Neural crest cell (in vitro differentiated cells): ENCODE measurements at places on chromosomes 6 and 20. TPM values are rescaled to one million over a fixed set of nuclear protein-coding genes. Genes with fewer than 3 reads are reported as not detected.
A peak's percentile ranks its signal among the peaks of the same experiment; 100 is the strongest.

Gene CRISP3
- total RNA-seq: not detected in 2 replicates

Gene ZNF217
- 32.0 and 35.5 TPM in 2 replicates for total RNA-seq

Gene GUCA1A
- 1.1 and 1.3 TPM in 2 replicates for total RNA-seq

Gene RNF39
- total RNA-seq: not detected in 2 replicates

Gene KIAA1755
- 8.6 and 9.5 TPM in 2 replicates for total RNA-seq

Gene PPP1R14C
- 7.0 and 7.3 TPM in 2 replicates for total RNA-seq

Gene ERVFRD-1
- not detected in 2 replicates for total RNA-seq

Gene PKIB
- total RNA-seq: 86.4 and 88.8 TPM in 2 replicates

Gene MAS1
- not detected in 2 replicates for total RNA-seq

Gene ZNF184
- total RNA-seq: 15.7 and 16.7 TPM in 2 replicates

Gene PTPRK
- 30.4 and 30.8 TPM in 2 replicates for total RNA-seq

DNA sequence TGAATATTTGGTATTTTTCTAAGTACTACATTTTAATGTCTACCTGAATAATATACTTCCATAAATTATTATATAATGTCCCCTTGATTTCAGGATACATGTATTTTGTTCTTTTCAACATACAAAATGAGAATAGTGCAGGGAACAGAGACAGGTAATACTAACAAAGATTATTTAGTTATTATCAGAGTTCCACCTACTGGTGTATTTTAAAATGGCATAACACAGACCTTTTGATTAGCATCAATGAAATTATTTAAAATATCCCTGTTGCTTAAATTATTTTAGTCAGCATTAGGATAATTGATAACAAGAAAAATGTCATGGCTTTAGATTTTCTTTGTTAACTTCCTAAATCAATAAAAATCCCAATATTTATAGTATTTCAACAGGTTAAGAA, 184.0 kb downstream of the PRDM13 start:
- no peak for DNase-seq

GRCh38 chr20:59382157-59382725, 81.8 kb downstream of the EDN3 start:
- no peak for DNase-seq

- no peak for DNase-seq
Measured at GRCh38 chr6:118843685-118844390, 50.1 kb upstream of the ASF1A start.

DNA sequence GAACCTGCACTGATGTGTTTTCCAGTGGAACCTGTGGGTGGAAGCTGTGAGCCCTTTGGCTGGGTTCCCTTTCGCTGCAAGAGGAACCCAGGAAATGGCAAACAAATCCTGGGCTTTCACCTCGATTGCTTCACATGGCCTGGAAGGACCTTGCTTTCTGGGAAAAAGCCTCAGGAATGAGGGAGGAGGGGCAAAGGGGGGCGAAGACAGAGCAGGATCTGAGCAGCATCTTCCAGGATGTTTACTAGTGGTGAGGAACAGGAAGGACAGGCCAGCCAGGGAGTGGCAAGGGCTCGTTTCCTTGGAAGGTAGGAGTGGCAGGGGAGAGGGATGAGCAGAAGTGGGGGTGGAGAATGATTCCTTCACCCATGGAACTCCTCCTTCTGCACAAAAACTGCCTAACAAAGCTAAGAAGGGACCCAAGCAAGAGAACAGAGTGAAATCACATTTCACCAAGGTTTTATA, 5.9 kb downstream of the SLC2A10 start:
- DNase-seq: no peak

DNA sequence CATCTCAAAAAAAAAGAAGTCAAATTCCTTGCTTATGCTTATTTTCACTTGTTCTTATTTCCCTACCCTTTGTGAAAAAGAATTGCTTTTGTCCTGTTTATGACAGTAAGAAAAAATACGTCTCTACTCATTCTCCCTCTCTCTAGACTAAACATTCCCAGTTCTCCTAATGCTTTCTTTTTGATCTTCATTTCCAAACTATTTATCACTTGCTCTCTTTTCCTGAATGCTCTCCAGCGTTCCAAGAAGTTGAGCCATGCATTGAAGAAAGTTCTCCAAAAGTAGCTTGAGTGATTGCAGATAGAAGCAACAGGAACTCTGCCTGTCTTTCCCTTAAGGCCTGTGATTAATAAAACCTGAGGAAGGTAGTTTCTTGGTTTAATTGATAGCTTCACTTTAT, 53.1 kb upstream of the TMEM170B start:
- DNase-seq: no peak

- DNase-seq: no peak
Measured at GRCh38 chr20:8020314-8021079, 936 bp upstream of the TMX4 start.

DNA sequence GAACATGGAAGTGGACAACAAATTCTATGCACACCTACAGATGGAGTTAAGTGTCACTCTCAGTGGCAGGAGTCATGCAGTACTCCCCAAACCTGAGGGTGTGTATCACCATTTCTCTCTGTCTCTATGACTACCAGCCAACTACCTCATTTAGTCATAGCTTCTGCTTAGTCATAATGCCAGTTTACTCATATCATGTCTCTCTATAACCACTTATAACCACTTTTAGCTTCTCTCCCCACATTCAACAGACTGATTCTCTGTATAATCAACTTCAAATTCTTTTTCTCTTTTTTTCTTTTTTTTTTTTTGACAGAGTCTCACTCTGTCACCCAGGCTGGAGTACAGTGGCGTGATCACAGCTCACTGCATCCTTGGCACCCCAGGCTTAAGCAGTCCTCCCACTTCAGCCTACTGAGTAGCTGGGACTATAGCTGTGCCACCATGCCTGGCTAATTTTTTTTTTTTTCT, 13.8 kb upstream of the GTF3C6 start:
- DNase-seq: no peak

- no peak for DNase-seq
Measured at GRCh38 chr6:91465393-91465792, 878.5 kb upstream of the MAP3K7 start.

- no peak for DNase-seq
Measured at GRCh38 chr6:159084493-159085091, 39.8 kb upstream of the TAGAP start.

GRCh38 chr6:135932651-135933050, 81.2 kb downstream of the PDE7B start:
- DNase-seq: no peak

GRCh38 chr6:114739656-114740055, 396.8 kb upstream of the HS3ST5 start:
- no peak for DNase-seq

- DNase-seq: no peak
Measured at GRCh38 chr6:146666909-146667308, 68.1 kb downstream of the ADGB start.

DNA sequence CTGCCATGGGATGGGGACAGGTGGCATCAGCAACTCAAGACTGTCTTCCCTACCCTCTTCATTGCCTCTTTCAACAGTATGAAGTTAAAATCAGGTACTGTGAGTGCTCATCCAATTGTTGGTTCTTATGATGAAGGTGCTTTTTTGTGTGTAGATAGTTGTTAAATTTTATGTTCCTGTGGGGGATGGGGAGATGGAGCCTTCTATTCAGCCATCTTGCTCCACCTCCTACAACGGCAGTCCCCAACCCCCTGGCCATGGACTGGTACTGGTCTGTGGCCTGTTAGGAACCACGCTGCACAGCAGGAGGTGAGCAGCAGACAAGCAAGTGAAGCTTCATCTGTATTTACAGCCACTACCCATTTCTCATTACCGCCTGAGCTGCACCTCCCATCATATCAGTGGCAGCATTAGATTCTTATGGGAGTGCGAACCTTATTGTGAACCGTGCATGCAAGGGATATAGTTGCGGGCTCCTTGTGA, 47.8 kb upstream of the TOP1 start:
- no peak for DNase-seq

- no peak for DNase-seq
Measured at GRCh38 chr20:5085380-5085779, 34.4 kb downstream of the PCNA start.

DNA sequence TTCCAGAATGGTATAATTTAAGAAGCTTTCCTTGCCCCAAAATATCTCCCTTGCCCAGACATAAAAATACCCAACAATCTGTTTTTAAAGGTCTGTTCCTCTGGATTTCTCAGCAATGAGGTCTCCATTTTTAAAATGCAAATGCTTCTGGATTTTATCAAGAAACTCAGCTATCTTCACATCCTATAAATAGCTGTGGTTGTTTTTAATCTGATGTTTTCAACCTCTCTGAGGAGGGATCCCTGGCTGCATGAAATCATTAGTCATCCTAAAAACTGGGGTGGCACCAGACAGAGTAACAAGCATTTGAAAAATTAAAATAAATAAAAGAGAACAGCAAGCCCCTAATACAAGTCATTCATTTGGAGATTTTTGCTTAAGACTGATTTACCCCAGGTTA, 168.5 kb upstream of the ID4 start:
- no peak for DNase-seq

- no peak for DNase-seq
Measured at GRCh38 chr6:134146268-134147033, 94.0 kb upstream of the SLC2A12 start.

GRCh38 chr20:31974951-31975487, 7.1 kb downstream of the XKR7 start:
- DNase-seq: peak; percentile 20

- no peak for DNase-seq
Measured at GRCh38 chr20:38001173-38001875, 31.9 kb downstream of the TTI1 start.

GRCh38 chr20:57660181-57660921, 40.1 kb upstream of the ZBP1 start:
- DNase-seq: no peak

GRCh38 chr6:30829639-30830255, 54.6 kb upstream of the DDR1 start:
- no peak for DNase-seq

GRCh38 chr6:26284537-26285142, 80.4 kb upstream of the BTN3A2 start:
- DNase-seq: peak; percentile 39

DNA sequence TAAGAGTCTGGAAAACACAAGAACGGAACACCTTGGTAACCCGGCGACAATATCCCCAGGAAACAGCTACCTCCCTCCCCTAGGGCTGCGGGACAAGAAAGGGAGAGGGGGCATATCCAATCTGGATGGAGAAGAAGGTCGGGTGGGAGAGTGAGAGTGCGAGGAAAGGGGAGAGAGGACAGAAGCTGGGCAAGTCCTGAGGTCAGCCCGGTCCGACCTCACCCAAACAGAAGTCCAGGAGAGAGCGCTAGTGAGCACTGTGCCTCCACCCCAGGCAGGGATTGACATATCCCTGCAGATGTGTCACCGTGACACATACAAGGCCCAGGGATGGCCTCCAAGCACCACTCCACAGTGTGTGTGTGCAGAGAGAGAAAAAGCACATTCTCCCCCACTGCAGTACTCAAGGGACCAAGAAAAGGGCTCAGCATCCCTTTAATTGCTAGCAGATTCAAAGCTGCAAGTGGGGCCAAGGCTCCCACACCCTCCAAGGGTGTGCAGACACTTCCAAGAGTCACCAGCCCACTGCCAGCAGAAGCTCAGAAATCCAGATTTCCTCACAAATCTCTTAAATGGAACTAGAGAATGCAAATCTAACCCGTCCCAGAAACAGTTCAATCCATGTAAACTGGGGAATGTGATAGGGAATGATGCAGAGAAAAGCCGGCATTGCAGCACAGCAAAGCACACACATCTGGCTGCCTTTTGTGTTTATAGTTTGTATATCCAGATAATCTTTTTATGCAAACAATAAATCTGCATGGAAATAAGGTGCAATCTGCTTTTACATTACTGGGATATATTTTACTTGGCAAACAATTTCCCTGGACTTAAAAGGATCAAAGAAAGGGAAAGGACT, 3.1 kb downstream of the PXDC1 start:
- peak; percentile 69 for DNase-seq

GRCh38 chr20:5067877-5068645, 51.7 kb downstream of the PCNA start:
- no peak for DNase-seq

- no peak for DNase-seq
Measured at GRCh38 chr20:33689973-33690372, 3.8 kb upstream of the E2F1 start.

DNA sequence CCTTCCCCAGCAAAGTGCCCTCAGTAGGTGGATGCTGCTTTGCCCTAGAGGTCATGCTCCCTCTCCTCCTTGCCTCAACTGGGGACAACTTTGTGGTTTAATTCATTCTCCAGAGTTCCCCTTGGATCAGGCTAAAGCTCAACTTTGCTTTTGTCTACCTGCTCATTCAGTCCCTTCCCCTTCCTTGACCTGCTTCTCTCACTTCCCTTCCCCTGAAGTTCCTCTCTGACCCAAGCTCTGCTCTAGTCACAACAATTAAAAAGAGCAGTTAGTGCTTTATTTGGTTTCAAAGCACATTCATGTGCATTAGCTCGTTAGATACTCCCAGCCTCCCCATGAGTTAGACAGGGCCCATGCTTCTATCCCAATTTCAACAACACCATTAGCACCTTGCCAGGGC, 71.3 kb downstream of the DZANK1 start:
- DNase-seq: no peak

- no peak for DNase-seq
Measured at GRCh38 chr6:116847227-116847626, 18.3 kb upstream of the GPRC6A start.

- DNase-seq: no peak
Measured at GRCh38 chr6:168432196-168432595, 8.8 kb upstream of the SMOC2 start.

DNA sequence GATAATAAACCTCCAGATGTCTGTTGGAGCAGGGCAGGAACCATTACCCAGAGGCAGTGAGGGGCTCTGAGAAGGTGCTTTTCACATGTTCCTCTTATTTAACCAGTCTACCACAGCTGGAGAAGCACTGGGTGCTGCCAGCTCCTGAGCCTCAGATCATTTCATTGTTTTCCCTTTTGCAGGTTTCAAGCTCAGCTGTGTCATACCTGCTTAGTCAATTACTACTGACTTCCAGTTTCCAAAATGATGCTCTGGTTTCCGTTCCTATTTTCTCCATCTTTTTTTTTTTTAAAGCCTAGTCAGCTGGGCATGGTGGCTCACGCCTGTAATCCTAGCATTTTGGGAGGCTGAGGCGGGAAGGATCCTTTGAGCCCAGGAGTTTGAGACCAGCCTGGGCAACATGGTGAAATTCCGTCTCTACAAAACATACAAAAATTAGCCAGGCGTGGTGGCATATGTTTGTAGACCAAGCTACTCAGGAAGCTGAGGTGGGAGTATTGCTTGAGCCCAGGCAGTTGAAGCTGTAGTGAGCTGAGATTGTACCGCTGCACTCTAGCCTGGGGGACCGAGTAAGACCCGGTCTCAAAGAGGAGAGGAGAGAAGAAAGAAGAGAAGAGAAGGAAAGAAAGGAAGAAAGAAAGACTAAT, 6.7 kb downstream of the FLOT1 start:
- no peak for DNase-seq

- no peak for DNase-seq
Measured at GRCh38 chr6:165071906-165072305, 237.5 kb downstream of the C6orf118 start.

GRCh38 chr6:7112741-7113313, 5.1 kb downstream of the RREB1 start:
- no peak for DNase-seq
